Foreskin melanocyte (primary cell): ENCODE measurements at places on chromosomes 12 and 14.

DNA sequence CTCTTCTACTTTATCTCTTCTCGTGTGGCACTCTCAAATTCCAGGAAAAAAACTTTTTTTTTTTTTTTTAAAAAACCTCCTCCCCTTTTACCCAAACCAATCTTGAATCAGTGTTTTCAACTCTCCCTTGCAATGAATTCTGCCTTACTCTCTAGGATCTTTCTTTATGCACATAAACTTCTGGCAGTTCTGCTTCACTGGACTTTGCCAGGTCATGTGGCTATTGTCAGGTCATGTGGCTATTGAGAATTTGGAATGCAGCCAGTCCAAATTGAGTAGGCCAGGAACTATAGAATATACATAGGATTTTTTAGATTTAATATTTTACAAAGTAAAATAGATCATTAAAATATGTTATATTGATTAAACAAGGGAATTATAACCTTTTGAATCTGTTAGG, 218.2 kb downstream of the TMTC3 start:
- DNase-seq, result no peak

- no peak for DNase-seq
Measured at GRCh38 chr14:37668646-37669045, 73.2 kb downstream of the TTC6 start.

DNA sequence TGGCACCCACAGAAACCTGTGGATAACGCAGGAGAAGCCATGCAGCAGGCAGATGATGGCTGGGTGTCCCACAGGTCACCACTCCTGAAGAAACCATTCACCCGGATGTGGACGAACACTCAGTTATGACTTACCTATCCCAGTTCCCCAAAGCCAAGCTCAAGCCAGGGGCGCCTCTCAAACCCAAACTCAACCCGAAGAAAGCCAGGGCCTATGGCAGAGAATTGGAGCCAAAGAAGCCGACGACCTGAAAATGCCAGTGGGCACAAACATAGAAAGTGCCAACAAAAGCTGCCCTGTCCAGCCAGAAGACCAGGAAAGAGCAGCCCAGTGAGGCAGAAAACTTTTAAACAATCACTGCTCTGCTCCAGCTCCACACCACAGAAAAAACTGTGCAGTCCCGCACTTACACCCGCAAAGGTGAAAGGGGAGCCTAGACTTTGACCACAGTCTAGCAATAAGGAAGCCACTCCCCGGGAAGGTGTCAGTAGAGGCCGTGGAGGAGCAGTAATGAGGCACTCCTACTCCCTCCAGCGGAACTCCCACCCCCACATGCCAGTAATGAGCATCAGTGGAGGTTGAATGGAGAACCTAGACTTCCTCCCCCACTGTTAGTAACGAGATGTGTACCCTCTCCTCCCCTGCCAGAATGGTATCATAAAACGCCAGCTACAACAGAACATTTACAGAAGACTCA, 6.0 kb upstream of the ACVRL1 start:
- DNase-seq, result no peak

DNA sequence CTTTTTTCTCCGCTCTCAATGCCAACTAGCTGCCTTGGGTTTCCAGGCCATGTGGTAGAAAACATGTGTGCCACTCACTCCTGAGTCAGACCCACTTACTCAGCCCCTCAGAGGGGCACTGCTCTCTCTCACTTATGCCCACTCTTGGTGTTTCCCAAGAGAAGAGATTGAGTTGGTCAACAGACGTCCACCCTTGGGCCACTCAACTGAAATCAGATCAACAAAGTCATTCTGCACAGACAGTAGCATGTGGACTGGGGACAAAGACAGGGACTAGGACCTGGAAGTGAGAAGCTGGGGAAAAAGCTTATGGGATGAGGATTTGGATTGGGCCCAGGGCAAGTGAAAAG, 161.2 kb downstream of the EFCAB11 start:
- DNase-seq, result no peak

DNA sequence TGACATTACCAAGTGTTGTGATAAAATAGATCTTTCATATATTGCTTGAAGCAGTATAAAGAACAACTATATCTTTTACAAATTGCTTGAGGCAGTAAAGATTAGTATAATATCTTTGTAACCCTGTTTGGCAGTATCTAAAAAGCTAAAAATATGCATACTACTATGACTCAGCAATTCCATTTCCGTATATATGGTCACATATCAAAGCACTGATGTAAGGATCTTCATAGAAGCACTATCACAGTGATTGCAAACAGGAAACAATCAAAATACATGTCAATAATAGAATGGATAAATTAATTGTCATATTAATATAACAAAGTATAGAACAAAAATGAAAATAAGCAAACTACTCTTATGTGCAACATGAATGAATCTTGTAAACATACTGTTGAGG, 158.4 kb upstream of the IGF1 start:
- DNase-seq, result no peak

DNA sequence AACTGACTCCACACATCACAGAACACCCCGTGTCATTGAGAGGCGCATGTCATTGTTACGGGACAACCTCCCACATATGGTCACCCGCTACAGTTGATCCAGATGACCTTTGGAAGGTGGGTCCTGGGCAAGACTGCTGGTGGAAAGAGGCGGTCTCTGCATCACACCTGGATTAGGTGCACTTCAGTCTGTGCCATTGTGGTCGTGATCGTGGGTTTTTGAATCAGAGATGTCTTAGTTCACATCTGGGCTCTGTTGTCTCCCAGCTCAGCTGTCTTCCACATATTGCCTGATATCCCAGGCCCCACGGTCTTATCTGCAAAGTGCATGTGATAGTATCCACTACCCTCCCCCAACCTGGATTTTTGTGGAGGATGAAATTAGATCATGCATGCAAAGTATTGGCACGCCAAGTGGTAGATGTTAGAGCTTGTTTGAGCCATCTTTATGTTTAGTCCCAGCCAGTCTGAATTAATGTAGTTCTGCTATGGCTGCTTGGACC, 208.7 kb upstream of the FOXN3 start:
- DNase-seq, result no peak

GRCh38 chr12:78562368-78563205, 302.0 kb upstream of the SYT1 start:
- peak; percentile 32 for DNase-seq

DNA sequence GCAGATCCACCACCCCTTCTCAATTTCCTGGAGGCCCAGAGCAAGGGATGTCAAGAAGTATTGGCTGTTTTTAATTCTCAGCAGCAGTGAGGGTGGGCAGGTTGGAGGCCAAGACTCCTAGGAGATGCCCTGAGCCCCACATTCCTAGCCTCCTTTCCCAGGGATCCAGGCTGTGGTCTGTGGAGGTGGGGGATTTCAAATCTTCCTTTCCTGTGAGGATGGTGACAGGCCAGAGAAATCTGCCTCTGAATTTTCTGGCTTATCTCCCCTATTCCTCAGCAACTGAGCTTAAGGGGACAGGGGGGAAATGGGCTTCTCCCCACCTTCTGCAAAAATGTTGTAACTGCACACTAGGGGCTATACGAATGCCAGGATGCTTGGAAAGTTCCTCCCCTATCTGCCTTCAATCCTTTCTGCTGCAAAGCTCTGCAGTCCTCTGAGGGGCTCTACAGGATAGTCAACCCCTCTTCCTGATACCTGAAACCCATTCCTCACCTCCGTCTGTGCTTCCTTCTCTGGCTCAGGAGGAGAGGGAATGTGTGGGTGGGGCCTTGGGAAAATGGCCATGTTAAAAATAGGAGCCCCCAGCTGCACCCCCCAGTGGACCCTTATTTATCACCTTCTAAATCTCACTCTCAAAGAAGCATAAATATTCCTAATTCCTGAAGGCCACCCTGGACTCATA, 6.6 kb downstream of the GPR84 start:
- no peak for DNase-seq

- DNase-seq, result no peak
Measured at GRCh38 chr12:112370199-112370598, 12.0 kb downstream of the HECTD4 start.

DNA sequence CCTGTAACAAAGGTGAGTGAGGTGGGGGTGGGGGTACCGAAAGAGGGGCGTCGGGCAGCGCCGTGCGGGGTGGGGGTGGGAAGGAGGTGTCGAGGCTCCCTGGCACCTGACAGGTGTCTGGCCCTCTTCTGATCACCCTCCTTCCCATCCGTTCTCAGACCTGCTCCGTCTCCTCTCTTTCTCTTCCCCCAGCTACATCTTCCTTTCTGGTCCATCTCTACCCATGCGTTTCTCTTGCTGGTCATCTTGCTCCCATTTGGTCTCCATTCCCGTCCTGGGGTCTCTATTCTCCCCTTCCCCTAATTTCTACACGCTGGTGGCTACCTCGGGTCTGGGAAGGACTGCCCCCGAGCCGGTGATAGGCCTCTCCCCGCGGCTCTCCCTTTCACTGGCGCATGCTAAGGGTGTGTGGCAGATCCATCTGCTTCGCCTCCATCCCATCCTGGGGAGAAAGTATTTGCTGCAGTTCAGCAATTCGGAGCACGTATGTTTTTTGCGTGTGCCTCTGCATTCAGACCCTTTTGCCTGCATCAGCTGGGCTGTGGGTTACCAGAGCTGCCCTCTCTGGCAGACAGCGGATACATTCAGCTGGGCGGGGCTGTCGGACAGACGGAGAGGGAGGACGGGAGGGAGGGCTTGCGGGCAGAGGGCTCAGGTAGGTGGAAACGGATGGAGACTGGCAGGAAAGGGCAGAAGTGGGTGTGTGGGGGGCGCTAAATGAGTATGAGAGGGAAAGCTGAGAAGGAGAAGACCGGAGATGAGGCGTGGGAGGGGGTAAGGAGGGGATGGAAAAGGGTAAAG, 730 bp downstream of the CLSTN3 start:
- no peak for DNase-seq

GRCh38 chr12:62191491-62192179, 68.6 kb upstream of the USP15 start:
- no peak for DNase-seq

DNA sequence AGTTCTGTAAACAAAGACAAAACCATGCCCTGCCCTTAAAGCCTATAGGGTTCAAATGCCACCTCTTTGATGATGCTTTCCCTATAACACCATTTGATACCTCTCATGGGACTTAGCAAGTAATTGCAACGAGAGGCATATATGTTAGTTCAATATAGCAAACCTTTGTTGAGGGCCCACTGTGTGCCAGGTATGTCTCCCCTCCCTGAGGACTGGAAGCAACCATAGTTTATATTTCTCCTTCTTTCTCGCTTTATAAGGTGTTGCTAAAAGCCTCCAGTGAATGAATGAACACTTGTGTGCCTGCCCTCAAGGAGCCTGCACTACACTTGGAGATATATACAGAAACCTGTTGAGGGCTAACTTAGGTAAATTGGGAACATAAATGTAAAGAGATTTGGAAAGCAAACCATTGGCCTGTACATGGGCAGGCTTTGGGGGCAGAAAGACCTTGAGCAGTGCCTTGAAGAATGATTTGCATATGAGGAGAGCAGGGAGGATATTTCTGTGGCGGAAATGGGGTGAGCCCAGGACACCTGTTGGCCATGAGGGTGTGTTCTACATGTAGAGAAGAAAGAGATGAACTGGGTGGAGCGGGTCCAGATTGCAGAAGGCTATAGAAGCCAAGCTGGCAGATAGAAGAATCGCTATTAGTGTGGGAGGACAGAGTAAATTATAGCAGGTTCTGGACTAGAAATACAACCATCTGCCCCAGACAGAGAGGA, 1.8 kb upstream of the CKAP4 start:
- DNase-seq, result no peak

GRCh38 chr12:113796852-113797534, 169.1 kb downstream of the RBM19 start:
- no peak for DNase-seq

DNA sequence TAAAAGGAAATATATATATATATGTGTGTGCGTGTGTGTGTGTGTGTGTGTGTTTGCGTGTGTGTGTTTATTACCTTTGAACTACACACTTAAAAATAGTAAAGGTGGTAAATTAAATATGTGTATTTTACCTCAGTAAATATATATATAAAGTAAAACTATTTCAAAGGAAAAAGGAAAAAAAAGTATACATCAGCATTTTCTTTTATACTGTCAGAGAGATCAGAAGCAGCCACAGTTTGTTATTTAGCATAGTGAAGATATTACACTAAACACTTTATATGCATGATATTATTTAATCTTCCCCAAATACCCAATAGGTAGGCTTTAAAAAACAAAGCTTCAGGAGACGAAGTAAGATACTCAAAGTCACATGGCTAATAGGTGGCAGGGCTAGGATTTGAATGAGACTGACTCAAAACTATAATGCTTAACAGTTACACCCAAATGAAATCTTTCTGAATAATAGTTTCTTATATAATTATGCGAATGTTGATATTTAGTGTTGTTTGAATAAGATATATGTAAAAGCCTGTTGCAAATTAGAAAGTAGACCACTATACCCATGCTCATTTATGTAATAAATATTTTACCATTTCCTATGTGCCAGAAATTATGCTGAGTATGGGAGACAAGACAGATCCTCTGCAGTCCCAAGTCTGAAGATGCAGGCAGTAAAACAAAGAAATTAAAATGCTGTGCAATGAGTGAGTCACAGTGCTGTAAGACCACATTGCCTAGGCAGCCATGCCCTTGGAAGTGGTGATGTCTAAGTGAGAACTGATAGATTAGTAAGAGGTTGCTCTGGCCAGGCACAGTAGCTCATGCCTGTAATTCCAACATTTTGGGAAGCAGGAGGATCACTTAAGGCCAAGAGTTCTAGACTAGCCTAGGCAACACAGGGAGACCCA, 66.1 kb downstream of the PDZRN4 start:
- DNase-seq, result no peak

- no peak for DNase-seq
Measured at GRCh38 chr14:72621387-72622065, 272.4 kb downstream of the DPF3 start.

- no peak for DNase-seq
Measured at GRCh38 chr14:101985957-101986356, 21.6 kb downstream of the DYNC1H1 start.

- no peak for DNase-seq
Measured at GRCh38 chr12:56661979-56662638, 16.3 kb upstream of the ATP5F1B start.

GRCh38 chr12:131933387-131933786, 4.3 kb downstream of the PUS1 start:
- no peak for DNase-seq

- DNase-seq, result no peak
Measured at GRCh38 chr12:77392467-77393088, 327.2 kb upstream of the E2F7 start.

DNA sequence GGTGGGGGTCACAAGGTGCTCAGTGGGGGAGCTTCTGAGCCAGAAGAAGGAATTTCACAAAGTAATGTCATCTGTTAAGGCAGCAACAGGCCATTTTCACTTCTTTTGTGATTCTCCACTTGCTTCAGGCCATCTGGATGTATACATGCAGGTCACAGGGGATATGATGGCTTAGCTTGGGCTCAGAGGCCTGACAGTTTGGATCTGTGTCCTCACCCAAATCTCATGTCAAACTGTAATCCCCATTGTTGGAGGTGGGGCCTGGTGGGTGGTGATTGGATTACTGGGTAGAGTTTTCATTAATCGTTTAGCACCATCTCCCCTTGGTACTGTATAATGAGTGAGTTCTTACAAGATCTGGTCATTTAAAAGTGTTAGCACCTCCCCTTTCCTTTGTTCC, 36.4 kb downstream of the TESPA1 start:
- DNase-seq, result no peak
